SK-N-MC (cell line): ENCODE measurements at places on chromosomes 3 and 15.

DNA sequence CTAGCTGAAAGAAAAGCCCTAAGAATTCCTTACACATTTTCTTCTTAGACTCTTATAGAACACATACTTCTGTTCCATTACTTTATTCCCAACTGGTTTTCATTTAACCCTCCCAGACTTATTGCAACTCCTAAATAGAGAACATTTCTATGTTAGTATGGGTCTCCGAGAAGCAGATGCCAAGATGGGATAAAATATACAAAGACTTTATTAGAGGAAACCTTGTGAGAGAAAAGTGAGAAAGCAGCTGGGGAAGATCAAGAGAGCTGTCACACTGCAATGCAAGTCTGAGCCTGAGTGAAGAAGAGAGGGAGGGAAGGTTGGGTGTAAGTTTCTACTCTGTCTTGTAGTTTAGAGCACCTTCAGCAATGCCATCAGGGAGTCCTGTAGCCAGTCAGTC, 979.3 kb downstream of the IGSF11 start:
- no peak for DNase-seq

DNA sequence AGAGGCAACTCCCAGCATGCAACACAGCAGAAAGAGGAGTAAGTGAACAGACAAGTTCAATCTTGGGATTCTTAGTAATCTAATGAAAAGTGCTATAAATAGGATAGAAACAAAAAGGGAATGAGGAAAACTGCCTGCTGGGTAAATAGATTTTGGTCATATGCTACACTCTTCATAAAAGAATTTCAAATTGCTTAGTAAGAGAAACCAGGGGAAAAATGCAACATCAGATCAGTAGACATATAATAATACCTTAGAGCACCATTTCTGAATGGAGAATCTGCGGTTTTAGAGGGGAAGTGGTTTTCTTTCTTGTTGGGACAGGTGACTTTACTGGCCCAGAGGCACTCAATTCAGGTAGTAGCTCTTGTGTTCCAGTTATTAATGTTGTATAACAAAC, 13.4 kb upstream of the TBC1D5 start:
- no peak for DNase-seq

- DNase-seq, result no peak
Observed at GRCh38 chr3:107117156-107117555, 260.1 kb upstream of the CCDC54 start.

GRCh38 chr3:188135271-188135670, 18.7 kb upstream of the LPP start:
- DNase-seq, result no peak

GRCh38 chr3:153330901-153331300, 168.9 kb downstream of the RAP2B start:
- no peak for DNase-seq

GRCh38 chr3:107523289-107523538, 452 bp downstream of the BBX start:
- DNase-seq, result no peak

- DNase-seq, result no peak
Observed at GRCh38 chr3:23019596-23020300, 183.4 kb upstream of the UBE2E2 start.
